ENCODE measurements at places on chromosomes 7 and 10. TPM values are rescaled to one million over a fixed set of nuclear protein-coding genes. Genes with fewer than 3 reads are reported as not detected.

MTERF1 gene
- 8.6 TPM for total RNA-seq

OR2A25 gene
- not detected for total RNA-seq

PRSS1 gene
- not detected for total RNA-seq

OR6V1 gene
- not detected for total RNA-seq

CPED1 gene
- total RNA-seq, result 36.9 TPM

SMC3 gene
- total RNA-seq, result 20.5 TPM
